A549 treated with GW870086 at 1 μM for 4 hours (cell line): ENCODE measurements at places on chromosomes 12 and 14. TPM values are rescaled to one million over a fixed set of nuclear protein-coding genes. Genes with fewer than 3 reads are reported as not detected.

Gene PLA2G1B
- total RNA-seq, result not detected in 5 replicates

Gene SERPINA4
- total RNA-seq, result 0.06 to 0.07 TPM (median 0.07 TPM) in 3 of 5 replicates, not detected in the others

Gene AACS
- total RNA-seq, result 17.2 to 19.2 TPM (median 18.5 TPM) in 5 replicates

Gene ARMH4
- 0.36 to 0.64 TPM (median 0.49 TPM) in 5 replicates for total RNA-seq

Gene GARIN6
- not detected in 5 replicates for total RNA-seq

Gene CACNA2D4
- not detected in 5 replicates for total RNA-seq

Gene SMIM41
- not detected in 5 replicates for total RNA-seq

Gene LYZ
- 0.09 to 3.0 TPM (median 0.45 TPM) in 3 of 5 replicates, not detected in the others for total RNA-seq

Gene LMNTD1
- not detected in 5 replicates for total RNA-seq

Gene CMA1
- total RNA-seq, result not detected in 5 replicates

Gene GUCY2C
- total RNA-seq, result 0.03 TPM in 1 of 5 replicates, not detected in the others
